ENCODE measurements at places on chromosomes 2 and 18. TPM values are rescaled to one million over a fixed set of nuclear protein-coding genes. Genes with fewer than 3 reads are reported as not detected.

Gene PCBP1
- total RNA-seq = 436 TPM

Gene RAX
- not detected for total RNA-seq

Gene DSEL
- 0.44 TPM for total RNA-seq

Gene CTLA4
- total RNA-seq = not detected

Gene SETBP1
- 0.58 TPM for total RNA-seq

Gene MPP4
- total RNA-seq = 0.14 TPM

Gene FAM210A
- total RNA-seq = 23.9 TPM

Gene ATG9A
- total RNA-seq = 49.5 TPM

Gene SERPINB2
- not detected for total RNA-seq

Gene REG3A
- total RNA-seq = not detected

Gene TMEM198
- total RNA-seq = 1.2 TPM
